Stimulated activated CD8-positive, alpha-beta memory T cell treated with anti-CD3 and anti-CD28 coated beads, Interleukin-4, amount 100 ng/mL, for 24 hours (primary cell): ENCODE measurements at places on chromosomes 6 and 20.

DNA sequence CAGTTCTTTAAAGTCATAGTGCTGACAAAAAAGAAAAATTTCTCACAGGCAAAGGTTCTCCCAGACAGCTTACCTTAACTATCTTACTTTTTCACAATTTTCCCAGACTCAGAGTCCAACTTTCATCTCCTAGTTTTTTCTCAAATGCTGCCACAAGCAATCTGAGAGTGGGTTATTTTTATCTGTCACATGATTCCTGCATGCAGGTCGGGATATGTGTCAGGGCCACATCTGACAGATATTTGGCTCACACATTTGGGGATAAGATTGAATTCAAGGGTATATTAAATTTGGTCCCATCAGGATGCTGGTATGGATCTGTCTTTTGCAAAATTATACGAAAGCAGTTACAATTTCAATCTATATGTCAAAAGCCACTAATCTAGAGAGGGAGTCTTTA lies 50.1 kb upstream of the SMIM29 start:
- no peak for DNase-seq

DNA sequence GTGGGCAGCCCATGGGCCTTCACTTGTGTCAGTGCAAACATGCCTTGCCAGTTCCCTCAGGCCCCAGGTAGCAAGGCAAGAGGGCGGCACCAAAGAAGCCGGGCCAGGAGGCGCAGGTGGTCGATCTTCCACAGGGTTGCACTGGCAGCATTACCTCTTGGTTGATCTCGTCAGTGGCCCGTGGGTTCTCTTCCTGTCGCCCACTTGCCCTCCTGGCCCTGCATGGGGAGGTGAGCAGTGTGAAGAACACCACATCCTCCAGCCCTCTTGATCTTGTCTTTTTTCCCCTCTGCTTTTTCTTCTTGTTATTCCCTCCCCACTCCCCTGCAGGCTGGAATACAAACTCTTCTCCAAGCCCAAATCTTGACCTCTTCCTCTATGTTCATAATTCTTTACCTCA lies 3.0 kb upstream of the CST11 start:
- no peak for DNase-seq

DNA sequence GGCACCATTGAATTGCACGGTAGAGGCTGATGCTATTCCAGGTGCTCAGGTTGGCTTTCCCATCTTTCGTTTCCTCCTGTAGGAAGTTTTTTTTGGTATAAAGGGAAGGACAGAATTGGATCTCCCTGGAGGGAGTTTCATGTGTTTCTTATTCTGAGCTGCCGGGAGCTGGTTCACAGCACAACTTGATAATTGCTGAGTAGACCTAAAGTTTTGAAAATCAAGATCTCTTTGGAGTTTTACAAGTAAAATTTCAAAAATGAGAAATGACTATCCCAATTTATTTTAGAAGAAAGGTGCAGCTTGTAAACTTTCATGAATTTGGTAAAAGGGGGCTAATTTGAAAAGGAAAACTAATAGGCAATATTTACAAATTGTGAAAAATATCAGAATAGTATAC lies 125.2 kb upstream of the ESR1 start:
- no peak for DNase-seq

DNA sequence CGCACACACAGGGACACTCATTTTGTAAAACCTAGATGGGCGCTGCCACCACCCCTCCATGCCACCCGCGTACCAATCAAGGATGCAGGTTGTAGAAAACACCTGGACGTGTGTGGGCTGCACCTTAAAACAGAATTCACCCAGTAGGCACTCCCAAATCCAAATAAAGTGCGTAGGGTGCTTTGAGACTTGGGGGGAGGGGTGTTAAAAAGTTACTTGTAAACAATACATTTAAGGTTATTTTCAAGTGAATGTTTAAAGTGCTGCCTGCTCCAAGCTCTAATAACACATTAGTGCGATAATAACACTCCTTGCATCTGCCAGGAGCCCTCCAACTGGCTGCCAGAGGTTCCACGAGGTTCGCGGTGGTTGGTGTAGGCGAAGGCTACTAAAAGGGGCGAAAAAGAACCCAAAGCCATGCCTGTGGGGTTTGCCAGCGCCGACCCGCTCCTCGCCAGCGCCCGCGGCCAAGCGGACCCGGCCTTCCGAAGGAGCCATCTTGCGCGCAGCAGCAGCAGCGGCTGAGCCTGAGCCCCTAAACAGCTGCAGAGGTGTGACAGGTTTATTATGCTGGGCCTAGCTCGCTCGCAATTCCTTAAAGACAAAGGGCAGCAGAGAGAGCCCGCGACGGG lies 11.5 kb downstream of the FOXC1 start:
- DNase-seq: no peak

DNA sequence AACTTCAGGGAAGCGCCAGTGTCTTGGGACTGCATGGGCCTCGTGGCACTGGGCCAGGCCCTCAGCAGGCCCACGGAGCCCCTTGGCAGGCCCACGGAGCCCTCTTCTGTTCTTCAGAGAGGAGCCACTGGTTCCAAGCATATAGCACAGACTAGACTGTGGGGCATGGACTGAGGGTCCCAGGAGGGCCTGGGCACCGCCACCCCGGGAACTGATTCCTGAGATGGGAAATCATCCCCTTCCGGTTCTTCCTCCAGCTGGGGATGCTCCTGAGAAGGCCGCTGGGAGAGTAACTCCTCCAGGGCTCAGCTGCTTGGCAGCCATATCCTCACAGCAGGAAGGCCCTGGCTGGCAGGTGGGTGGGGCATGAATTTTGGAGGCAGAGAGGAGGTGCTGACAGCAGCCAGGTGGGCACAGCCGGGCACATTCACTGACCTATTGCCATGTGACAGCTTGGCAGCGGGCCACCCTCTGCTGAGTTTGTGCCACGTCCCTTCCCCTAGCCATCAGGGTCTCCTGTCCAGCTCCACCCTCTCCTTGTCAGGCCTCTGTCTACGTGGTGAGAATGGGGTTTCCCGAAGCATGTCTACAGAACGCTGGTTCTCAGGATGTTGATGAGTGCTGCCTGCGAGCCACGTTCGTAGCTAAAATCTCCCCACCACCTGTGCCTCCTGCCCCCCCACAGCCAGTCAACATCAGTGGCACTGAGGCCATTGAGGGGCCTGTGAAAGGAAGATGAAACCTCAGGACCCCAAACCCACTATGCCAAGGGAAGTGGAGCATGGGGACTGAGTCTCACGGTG lies 152.1 kb downstream of the TAF4 start:
- DNase-seq: no peak

DNA sequence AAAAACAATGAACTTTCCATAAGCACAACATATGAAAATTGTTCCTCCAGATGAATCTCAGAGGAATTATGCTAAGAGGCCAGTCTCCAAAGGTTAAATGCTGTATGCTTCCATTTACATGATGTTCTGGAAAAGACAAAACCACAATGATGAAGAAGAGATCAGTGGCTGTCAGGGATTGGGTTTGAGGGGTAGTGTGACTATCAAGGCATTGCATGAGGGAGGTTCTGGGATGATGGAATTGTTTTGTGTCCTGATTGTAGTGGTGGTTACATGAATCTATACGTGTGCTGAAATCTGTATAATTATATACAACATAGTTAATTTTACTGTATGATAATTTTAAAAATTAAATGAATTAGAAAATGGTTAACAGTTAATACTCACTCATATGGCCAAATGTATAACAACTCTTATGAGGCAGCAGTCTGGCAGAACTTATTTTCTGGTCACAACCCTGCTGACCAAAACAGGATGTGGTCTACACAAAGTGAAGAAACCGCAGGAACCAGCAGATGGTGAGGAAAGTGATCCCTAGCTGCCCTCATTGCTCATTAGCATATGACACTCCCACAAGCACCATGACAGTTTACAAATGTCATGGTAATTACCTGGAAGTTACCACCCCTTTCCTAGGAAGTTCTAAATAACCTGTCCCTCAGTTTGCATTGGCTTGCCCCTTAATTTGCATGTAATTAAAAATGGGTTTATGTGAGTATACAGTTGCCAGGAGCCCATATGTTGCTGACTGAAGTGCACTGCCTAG lies 31.9 kb downstream of the NSFL1C start:
- DNase-seq: peak; percentile 22

DNA sequence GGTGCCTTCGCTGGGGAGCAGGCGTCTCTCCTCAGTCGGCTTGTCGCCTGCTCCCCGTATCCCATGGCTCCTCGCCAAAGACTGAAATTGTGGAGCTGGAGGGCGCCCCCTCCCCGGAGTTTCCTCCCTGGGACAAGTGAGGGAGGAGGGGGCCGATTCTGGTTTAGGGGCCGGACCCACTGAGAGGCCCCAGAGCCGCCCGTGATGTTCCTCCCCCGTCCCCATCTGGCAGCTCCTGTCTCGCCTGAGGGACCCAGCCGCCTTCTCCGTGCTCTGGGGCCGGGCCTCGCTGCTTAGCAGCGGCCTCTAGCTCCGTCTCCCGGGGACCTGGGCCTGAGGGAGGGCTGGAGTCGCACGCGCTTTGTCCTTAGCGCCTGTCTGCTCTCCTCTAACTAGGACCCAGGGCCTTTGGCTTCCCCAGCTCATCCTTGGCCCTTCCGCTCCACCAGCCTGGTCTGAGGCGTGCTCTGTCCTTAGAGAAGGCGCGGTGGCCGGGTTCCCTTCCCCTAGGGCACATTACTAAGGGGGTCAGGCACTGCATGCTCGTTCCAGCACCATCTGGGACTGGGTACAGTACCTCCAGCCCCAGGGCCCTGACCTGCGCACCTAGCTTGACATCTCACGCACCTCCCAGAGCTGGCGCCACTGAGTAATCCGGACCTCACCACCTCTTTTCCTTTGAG lies 29.7 kb downstream of the SLC12A5 start:
- DNase-seq: no peak

DNA sequence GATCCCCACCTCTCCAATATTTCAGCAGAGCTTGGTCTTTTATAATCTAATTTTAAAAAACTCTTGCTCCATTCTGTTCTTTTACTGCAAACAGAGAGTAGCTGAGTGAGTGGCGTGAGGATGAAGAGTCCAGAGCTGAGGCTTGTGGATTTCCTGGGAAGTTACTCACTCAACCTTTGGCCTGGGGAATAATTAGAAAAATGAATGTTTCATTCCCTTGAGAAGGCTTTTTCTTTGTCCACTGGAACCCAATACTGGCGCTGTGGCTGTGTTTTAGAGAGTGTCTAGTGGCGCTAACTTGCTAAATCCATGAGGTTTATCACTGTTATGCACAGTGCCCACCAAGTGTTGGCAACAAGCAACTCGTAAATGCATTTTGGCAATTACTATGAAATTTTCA lies 251.5 kb downstream of the HIVEP2 start:
- DNase-seq: no peak

DNA sequence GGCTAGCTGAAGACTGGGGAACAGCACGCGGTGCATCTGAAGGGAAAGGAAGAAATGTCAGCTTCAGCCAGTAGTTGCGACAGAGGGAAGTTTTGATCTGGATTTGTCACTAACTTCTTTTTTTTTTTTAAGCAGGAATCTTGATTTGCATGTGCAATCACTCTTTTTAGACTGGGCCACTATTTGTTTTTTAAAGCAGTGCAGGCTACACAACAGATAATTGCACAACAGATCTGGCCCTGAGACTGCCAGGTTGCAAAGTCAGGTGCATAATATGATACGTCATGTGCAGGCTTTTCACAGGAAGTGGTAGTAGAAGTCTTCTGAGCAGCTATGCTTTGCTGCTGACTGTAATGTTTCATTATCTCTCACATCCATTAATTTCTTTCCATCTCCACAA lies 13.5 kb downstream of the PFDN4 start:
- no peak for DNase-seq

DNA sequence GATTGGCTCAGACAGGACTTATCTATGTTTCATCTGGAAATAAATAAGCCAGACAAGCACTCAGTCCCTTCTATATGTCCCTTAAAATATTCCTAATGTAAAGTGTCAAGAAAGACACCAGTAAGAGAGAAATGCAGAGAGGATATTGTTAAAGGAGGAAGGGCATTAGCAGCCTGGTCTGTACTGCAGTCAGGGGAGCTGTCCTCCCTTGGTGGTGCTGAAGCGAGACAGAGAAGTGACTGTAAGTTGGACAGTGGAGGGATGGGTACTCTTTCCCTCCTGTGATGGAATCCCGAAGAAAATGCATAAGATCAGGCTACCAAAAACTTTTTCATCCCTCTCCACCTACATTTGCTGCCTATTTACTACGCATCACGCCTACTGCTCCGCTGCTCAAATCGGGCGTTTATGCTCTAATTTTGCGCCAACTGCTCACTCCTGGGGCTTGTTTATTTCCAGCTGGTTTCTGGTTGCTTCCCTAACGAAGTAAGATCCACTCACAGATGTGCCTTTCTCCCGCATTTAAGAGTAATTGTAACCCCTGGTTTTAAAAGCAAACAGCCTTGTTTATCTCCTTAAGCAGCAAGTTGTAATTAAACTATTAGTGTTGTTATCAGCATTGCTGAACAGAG lies 35.2 kb downstream of the PHACTR1 start:
- DNase-seq: peak; percentile 3

DNA sequence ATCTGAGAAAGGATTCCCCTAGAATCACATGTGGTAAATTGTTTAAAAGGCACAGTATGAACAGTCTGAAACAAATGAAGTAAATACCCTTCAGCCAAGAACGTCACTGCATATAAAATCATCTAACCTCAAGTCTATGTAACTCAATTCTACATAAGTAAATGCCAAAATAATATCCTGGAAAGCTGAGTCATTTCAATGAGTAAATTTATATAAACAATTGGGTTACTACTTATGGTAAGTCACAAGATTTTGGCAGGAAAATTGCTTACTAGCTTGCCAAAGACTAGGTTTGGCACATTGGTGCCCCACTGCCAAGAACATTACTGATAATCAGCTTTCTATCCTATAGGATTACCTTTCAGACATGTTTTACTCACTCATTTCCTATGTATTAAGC lies 8.4 kb downstream of the GMDS start:
- no peak for DNase-seq

DNA sequence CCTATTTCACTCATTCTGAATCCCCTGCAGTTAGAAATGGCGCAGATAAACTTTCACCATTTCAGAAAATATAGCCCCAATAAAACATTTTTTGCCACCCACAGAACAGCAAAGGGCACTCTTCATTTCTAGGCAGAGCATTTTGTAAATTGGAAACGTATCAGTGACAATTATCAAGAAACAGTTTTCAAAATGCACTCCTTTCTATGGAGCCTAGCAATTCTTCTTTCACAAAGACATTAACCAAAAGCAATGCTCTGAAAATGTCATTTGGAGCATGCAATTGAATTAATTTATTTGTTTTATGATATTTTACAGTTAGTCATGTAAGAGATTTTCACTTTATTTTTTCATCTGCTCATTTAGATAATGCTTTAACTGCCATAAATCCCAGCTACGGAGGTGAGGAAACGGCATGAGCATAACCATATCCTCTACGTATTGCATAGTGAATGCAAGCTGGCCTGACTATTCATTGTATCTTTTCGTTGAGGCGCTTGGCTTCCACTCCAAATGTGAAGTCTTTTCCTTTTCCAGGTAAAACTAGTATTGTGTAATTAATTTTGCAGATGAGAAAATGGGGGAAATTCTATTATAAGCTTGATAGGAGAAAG lies 813.4 kb downstream of the C6orf118 start:
- DNase-seq: no peak

- DNase-seq: no peak
These were observed 83.0 kb downstream of the HFE start for GRCh38 chr6:26170181-26170580.

- DNase-seq: no peak
These were observed 14.9 kb upstream of the SEMG1 start for GRCh38 chr20:45191926-45192325.
